ENCODE measurements at places on chromosomes 7 and 10.

GRCh38 chr10:23693501-23693901 is 254.6 kb downstream of the OTUD1 start:
- DNase-seq, result no peak

DNA sequence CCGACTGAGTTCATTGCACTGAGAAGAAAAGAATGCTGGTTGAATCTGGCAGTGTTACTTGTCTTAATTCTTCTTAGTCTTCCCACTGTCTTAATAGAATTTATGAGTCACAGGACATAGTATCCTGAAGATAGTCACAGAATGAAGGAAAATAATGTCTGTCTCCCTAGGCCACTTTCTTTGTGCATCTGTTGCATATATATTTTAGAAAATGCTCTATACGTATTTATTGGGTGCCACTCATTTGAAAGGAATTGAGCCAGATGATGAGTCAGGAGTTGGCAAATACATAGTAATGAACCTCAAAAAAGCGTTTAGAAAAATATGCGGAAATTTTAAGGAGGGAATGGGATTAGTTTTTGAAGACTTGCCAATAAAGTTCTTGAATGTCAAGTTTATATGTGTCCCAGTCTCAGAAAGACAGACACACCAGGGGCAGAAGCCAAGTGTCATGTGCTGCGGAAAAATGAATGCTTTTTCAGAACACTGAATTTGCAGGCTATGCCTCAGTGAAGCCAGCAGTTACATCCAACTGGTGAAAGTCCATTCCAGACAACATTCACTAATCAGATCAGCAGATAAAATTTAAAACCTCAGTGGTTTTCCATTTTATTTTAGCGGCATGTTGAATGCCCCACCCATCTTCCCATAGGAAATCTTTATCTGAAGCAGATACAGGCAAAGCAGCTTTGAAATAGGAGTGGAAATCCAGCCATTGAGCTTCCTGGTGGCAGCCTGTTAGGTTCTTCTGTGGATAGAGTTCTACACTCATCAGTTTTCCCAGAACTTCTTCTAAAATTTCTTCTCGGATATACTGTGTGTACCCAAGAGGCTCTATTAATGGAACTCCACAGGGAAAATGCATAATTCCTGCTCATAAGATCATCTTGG is 308.4 kb downstream of the BICC1 start:
- DNase-seq, result no peak

- no peak for DNase-seq
Measured at GRCh38 chr7:51344406-51345138, 28.0 kb upstream of the COBL start.

GRCh38 chr10:70169649-70170364 is 507 bp downstream of the SAR1A start:
- no peak for DNase-seq

- DNase-seq, result no peak
Measured at GRCh38 chr10:102396317-102396650, 779 bp downstream of the NFKB2 start.

- no peak for DNase-seq
Measured at GRCh38 chr7:41491308-41491707, 211.6 kb downstream of the INHBA start.

- DNase-seq, result no peak
Measured at GRCh38 chr10:94217411-94217810, 145.3 kb downstream of the NOC3L start.

DNA sequence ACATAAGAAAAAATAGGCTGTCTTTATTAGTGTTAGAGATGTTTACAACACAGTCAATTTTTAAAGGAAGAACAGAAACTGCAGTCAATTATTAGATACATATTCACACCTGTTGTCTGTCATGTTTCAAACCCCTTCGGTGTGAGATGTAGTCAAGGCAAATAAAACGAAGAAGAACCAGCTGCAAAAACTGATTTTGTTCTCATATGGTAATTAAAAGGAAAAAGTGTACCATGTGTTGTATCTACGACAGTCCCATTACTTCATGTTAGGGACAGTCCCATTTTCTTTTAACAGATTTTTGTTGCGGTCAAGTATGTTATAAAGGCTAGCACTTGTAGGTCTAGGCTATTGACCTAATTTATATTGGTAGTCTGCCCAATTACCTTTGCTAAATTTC is 149.4 kb downstream of the LRRN3 start:
- no peak for DNase-seq

DNA sequence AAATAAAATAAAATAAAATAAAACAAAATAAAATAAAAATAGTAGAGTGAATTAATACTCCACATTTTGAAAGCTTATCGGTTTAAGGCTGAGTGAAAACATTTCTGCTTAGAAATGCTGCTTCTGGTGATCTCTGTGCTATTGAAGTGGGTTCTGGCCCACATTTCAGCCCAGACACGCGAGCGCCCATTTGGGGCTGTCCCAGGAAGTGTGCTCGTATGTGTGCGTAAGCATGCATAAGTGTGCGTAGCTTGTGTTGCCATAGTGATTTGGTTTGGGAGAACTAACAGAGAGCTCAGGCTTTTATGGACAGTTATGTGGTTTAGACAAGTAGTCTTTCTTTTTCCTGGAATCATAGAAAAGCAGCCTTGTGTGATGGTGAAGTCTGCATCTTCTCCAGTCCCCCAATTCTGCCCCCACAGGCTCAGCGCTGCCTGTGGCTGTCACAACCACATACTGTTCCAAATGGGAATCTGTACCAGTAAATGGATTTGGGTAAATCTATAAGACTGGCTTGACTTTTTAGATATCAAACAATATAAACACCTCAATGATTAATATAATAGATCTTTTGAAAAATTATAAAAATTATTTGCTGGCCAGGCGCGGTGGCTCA is 29.8 kb upstream of the PURB start:
- peak; percentile 70 for DNase-seq

DNA sequence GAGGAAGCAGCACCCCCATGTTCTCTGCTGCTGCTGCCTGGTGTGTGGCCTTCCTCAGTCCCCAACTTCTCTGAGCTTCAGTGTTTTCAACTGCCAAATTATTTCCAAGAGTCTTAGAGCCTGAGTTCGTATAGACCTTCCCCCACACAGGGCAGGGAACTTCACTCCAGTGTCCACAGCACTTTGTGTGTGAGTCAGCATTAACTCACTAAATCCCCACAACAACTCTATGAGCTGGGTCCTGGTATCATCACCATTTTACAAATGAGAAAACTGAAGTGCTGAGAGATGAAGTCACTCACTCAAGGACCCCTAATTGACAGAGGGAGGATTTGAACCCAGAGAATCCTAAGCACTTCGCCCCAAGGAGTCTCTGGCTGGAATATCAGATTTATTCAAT is 48.3 kb downstream of the ADCYAP1R1 start:
- DNase-seq, result no peak
